ENCODE measurements at places on chromosomes 12 and 14.

GRCh38 chr12:5733136-5733755, 211.8 kb downstream of the ANO2 start:
- peak; percentile 20 for DNase-seq

DNA sequence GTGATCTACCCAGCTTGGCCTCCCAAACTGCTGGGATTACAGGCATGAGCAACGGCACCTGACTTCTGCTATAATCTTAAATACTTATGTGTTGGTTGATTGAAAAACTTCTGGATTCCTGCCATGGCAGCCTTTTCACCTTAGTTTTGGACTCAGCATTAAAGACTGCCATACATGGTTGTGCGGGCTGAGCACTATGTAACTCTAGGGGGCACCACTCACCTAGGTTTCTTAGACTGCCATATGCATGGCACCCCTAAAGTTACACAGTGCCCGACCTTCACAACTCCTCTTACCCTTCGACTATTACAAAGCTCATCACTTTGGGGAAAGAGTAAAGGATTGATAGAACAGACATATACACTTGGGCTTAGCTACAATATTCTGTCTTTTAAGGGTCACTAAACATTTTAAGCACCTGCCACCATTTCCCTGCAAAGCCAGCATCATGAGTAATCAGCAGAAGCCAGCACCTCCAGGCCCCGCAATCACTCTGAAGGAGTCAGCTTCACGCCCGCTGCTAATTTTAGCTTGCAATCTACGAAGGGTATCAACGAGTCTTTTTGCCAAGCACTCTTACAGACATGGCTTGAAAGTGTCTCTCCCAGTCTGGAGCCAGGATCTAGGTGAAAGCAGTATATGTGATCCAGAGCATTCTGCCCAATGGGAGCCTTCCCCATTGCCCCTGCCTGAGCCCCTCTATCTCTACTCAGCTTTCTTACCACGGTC, 59.8 kb downstream of the SUDS3 start:
- DNase-seq, result peak; percentile 55

GRCh38 chr12:113359133-113359938, 949 bp downstream of the PLBD2 start:
- DNase-seq, result no peak

- DNase-seq, result no peak
Observed at GRCh38 chr12:4960030-4960429, 50.3 kb downstream of the KCNA1 start.

DNA sequence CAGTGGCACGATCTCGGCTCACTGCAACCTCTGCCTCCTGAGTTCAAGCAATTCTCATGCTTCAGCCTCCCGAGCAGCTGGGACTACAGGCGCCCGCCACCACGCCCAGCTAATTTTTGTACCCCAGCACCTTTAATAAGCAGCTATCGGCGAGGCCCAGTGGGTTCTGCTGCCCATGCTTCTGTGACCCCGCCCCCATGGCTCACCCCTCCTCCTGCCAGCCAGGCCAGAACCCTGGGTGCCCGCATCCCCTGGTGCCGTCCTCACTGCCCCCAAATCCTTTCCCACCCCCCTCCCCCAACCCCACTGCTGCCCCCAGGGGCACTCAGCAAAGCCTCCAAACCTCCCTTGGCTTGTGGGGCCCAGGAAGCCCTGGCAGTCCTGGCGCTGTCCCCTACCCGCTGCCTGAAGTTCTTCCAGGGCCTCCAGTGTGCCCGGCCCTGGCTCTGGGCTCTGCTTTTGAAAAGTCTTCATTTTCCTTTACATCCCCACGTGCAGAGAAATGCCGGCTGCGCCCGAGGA, 14.5 kb downstream of the BAG5 start:
- no peak for DNase-seq

DNA sequence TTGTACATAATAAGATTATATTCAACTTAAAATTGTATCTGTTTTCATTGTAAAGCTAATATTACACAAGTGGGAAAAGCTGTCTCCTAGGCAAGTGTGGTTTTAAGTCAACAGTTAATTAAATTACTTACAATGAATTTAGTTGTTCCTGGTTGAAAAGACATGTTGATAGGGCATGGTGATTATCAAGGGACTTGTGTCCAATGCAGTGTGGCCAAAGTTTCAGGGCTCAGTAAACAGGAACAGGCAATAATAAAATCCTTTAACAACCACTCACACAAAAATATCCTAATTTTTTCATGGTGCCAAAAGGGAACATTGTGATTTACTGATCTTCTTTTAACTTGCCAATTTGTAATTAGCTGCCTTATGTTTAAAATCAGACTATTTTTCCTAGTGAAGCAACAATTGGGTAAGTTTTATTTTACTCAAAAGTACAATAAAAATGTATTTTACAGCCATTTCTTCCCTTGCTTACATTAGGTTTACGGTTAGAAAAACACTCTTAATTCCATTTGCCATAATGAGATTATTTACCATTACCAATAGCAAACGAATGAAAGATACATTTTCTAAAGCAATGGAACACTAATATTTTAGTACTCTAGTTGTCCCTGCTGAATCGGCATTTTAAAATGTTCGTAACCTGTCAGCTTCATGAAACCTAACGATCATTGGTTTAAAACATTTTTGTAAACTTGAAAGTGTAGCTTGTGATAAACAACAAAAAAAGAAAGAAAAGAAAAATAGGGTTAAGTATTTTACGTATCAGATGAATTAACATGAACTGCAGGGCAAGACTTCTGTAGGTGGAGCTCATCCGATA, 1.8 kb upstream of the WNK1 start:
- DNase-seq, result no peak

GRCh38 chr12:32947206-32948067, 50.9 kb upstream of the PKP2 start:
- no peak for DNase-seq

DNA sequence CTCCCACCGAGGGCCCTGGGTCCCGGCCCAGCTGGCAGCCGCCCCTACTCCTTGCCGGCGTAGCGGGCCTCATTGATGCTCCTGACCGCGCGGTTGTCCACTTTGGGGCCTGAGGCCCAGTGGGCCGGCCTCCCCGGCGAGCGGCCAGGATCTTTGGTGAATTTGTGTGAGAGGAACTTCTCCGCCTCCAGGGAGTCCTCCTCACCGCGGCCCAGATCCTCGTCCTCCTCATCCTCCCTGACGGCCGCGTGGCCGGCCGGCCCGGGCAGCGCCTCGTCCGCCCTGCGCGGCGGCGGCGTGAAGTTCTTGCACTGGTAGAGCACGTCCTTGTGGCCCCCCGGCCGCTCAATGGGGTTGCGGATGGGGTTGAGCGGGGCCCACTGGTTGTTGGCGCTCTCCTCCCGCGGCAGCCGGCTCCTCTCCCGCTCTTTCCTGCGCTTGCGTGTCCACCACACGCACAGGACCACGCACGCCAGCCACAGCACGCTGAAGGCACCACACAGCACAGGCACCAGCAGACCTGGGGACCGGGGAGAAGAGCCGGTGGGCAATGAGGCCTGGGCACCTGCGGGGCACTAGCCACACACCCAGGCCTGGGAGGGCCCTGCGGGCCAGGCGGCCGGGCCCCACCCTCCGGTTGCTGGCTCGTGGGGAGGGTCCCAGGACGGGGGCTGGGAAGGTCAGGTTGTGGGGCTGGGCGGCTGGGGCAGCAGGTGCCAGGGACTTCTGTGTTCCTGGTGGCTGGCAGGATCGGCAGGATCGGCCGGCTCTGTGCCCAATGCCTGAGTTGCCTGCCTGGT, 25.7 kb downstream of the JAG2 start:
- peak; percentile 19 for DNase-seq

DNA sequence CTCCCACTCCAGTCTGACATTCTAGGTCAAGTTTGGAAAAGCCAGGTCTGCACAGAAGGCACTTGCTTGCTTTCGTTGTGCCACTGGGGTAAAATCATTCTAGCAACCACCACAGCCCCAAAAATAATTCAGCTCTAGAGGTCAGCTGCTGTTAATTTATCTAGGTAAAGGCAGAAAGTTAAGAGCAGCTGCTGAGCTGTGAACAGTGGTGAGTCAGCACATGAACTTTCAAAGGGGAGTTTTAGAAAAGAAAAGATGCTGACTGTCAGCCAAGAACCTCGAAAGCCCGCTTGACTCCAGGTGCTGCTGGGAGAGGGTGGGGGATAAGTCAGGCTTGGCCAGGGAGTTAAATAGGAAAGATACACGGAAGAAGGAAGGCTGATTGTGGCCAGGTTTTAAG, 12.7 kb downstream of the CCDC197 start:
- DNase-seq, result no peak

DNA sequence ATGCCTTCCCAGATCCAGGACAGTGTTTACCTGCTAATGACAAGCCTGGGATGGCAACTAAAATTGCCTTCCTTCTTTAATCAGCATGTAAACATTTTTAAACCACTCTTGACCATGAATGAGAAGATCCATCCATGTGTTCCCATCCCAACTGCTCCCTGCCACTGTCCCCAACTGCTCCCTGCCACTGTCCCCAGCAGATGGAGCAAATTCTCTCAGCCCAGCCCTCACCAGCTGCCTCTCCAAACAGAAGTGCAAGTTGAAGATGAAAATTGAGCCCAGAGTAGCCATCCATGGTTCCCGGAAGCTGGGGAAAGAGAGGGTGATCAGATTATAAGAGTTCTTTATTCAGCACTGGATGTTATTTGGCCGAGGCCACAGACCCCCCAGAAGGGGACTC, 133.1 kb downstream of the SLC15A4 start:
- DNase-seq, result no peak

GRCh38 chr12:114976959-114977358, 293.0 kb upstream of the TBX3 start:
- DNase-seq, result no peak

DNA sequence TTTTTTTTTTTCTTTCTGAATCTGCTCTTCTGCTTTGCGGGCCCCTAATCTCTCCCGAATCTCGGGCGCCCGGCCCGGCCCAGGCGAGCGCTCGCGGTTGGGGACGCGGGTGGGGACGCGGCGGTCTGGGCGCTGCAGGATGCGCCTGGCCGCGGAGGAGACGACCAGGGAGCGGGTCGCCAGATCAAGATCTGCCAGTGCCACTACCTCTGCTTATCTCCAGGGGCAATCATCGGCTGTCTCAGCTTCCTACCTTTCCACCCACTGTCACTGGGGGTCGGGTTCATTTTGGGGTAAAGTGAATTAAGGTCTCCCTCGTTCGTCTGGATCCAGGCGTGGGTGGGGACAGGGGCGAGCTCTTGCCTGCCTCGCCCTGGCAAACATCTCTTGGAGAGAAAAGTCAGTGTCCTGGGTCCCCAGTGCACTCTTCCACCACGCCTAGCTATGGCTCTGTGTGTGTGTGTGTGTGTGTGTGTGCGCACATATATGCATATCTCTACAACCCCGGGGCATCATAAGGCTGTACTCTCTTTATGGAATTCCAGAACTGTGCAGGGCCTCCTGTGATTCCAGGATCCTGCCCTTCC, 422.3 kb downstream of the VRK1 start:
- DNase-seq, result no peak

- DNase-seq, result no peak
Observed at GRCh38 chr12:104603545-104603973, 146.8 kb downstream of the CHST11 start.

- no peak for DNase-seq
Observed at GRCh38 chr12:4643747-4644146, 5.1 kb downstream of the AKAP3 start.

DNA sequence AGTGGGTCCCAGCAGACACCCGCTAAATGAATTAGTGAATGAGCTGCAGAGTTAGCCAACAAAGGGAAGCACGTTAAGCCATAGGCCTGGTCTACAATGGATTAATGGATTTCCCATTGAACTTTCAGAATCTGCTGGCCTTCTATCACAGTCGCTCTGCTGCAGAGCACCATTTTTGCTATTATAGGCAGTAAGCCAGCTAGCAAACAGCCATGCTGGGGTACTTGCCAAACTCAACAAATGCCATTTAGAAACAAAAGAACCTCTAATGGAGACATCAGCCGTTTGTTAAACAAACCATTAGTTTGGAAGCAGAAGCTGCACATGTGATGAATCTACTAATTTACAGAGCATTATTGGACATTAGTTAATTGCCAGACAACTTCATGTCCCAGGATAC, 181.1 kb upstream of the STXBP6 start:
- no peak for DNase-seq

- DNase-seq, result no peak
Observed at GRCh38 chr12:106127338-106128126, 11.2 kb downstream of the NUAK1 start.

DNA sequence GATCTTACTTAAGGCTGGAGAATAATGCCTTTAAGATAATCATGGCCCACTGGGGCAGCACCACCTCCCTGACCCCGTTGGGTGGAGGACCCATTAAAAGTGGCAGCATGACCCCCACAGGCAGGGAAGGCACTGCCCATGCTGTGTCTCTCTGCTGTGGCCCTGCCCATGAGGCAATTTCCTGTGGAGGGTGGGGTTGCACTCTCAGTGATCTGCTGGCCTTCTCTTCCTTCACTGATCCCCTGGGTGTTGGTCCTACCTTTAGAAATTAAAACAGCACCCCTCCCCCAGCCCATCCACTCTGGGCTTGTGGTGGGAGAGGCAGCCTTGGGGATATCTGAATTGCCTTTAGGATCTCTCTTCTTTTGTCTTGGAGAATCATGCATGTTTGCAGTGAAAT, 17.3 kb downstream of the KLRK1 start:
- no peak for DNase-seq

DNA sequence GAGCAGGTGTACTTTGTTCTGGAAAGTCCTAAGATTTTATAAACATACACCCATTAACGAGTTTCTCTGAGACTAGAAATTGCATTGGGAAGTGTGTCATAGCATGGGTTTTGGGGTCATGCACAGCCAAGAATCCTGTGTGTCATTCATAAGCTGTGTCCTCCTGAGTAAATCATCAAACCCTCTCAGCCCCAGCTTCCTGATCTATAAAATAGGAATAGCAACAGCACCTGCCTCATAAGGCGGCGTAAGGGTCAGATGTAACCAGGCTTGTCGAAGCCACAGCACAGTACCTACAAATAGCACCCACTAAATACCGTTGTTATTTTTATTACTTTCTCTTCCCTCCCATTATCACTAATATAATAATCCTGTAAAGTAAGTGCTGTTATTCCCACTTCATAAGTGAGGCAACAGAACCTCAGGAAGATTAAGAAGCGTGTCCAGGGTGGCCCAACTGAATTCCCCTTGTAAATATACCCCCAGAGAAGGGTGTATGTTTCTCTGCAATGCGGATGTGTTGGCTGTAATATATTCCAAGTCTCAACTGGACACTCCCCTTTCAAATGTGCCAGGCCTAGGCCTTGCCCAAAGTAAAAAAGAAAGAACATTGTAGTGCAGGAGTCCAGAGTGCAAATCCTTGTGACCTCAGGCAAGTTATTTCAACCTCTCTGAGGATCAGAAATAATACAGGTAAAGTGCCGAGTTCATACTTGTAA, 188.3 kb upstream of the BCL2L14 start:
- no peak for DNase-seq

DNA sequence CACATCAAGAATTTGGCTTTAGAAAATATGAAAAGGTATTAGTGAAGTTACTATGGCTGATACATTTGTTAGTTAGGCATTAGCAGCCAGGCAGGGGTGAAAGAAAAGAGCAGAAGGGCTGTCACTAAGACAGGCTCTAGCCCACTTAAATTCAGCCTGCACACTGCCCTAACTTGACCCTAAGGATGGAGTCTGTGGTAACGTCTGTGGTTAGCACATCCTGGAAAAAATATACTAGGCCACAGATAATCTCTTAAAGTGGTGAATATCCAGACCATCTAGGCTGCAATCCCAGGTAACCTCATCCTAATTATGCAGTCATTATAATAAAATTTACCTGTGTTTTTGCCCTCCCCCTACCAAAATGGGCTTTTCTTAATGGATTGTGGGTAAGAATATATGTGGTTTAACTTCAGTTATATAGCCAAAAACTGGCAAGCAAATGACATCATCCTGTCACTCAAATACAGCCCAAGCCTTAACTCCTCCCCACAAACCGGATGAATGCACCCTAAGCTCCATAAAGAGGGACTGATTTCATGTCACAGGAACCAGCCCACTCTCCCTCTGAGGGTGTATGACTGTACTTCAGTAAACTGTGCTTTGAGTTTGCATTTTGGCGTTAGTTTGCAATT, 440.9 kb downstream of the LRFN5 start:
- no peak for DNase-seq
